ENCODE measurements at places on chromosomes 7 and 10. TPM values are rescaled to one million over a fixed set of nuclear protein-coding genes. Genes with fewer than 3 reads are reported as not detected.

The SLC26A3 gene
- not detected for total RNA-seq

The FEZF1 gene
- total RNA-seq, result not detected

The LBX1 gene
- not detected for total RNA-seq

The ABCB4 gene
- under 0.01 TPM for total RNA-seq

Measured in subcutaneous preadipocyte (primary cell).